ENCODE measurements at places on chromosomes 11 and 22.

DNA sequence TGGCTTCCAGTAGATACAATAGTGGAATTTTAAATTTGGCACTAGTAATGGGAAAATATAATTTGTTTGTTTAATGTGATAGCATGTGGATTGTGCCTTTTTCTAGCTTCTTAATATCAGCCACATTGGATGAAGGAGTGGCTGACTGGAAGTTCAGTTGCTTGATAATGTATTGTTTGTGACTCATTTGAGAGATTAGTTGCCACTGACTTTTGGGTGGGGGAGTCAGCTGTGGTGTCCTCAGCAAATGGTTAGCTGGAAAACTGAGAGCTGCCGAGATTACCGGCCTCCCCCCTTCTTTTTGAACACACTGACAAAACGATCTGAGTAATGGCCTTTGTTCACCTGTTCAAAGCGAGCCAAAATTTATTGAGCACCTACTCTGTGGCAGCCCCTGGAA is 5.5 kb downstream of the JAM3 start:
- DNase-seq: no peak

- DNase-seq: no peak
Measured at GRCh38 chr11:2678396-2678795, 21.4 kb downstream of the KCNQ1OT1 start.

GRCh38 chr22:26890870-26891269 is 233.5 kb downstream of the MIAT start:
- DNase-seq: no peak

GRCh38 chr11:12815931-12816494 is 141.8 kb downstream of the TEAD1 start:
- DNase-seq: no peak

GRCh38 chr11:115497303-115497702 is 6.9 kb downstream of the CADM1 start:
- no peak for DNase-seq
